Kasumi-1 (cell line): ENCODE measurements at places on chromosomes 2 and 18.
A peak's percentile ranks its signal among the peaks of the same experiment; 100 is the strongest.

DNA sequence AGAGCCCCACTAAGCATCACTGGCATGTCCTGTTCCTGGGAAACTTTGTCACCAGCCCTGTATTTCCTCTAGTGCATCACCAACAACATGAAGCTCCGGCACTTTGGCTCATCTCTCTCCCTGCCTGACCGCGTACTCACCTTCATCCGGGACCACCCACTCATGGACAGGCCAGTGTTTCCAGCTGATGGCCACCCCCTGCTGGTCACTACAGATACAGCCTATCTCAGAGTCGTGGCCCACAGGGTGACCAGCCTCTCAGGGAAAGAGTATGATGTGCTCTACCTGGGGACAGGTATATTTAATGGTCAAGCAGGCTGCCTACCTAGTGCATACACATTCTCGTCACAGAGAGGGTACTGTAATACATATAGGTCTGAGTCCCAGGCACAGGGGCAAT is 21.0 kb downstream of the SEMA4F start:
- DNase-seq = no peak

DNA sequence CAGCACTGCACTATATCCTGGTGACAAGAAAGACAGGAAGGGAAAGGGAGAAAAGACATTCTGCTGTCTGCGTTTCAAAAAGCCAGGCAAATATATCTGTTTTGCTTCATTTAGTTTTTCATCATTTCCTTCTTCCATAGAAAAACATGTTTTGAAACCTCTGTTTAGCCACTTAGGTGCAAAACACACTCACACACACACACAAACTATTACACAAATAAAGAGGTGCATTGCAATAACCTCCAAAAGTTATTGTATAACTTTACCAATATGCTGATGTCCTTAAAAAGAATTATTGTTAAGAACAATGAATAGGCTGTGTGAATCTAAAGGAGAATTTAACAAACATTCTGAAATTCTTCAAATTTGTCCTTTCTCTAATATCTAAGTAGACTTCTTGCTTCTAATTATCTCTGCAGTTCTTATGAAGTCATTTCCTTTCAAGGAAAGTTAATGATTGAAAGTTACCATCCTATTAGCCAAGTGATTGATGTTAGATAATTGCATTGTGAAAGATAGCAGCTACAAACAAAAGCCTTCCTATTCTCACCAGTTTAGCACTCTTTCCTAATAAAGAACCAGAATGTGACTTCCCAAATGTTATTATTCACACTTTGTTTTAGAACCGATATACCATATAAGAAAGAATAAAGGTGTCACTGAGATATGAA is 516.7 kb downstream of the KCNJ3 start:
- DNase-seq = no peak

- DNase-seq = no peak
Measured at GRCh38 chr18:70216788-70217187, 11.3 kb upstream of the RTTN start.

DNA sequence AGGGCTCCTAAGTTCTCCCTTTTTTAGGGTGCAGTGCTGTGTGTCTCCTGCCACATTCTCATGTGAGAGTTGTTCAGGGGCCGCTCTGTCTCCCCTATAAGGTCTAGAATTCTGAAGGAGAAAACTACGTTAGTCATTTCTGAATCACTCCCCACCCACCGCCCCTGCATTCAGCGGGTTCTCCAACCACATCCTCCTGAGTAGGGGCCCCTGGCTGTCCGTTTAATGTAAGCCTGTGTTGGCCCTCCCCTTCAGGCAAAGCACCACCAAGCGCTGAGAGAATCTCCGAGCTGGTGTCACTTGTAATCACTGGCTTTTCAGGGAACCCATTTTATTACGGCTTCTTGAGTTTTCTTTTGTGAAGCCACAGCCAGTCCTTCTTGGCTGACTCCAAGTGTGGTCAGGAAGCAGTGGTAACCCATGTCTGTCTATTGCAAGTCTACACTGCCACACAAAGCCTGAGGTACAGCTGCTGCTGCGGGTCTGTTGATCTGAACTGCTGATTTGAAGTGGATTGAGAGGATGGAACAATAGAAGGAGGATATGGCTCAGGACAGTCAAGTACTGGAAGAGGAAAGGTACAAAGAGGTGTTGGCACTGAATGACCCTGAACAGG is 16.9 kb downstream of the LCT start:
- peak; percentile 74 for DNase-seq

GRCh38 chr2:147487286-147487977 is 357.4 kb upstream of the ACVR2A start:
- no peak for DNase-seq

DNA sequence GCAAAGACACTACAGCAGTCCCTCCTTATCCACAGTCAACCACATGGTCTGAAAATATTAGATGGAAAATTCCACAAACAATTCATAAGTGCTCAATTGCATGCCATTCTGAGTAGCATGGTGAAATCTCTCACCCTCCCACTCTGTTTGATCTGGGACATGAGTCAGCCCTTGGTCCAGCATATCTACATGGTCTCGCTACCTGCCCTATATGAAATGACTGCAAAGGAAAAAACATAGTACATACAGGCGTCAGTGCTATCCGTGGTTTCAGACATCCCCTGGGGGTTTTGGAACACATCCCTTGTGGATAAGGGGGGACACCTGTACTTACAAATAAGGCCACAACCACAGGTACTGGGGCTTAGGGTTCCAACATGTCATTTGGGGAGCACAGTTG is 73.7 kb downstream of the CABLES1 start:
- no peak for DNase-seq

GRCh38 chr2:158297120-158297519 is 159.4 kb downstream of the CCDC148 start:
- DNase-seq = no peak

DNA sequence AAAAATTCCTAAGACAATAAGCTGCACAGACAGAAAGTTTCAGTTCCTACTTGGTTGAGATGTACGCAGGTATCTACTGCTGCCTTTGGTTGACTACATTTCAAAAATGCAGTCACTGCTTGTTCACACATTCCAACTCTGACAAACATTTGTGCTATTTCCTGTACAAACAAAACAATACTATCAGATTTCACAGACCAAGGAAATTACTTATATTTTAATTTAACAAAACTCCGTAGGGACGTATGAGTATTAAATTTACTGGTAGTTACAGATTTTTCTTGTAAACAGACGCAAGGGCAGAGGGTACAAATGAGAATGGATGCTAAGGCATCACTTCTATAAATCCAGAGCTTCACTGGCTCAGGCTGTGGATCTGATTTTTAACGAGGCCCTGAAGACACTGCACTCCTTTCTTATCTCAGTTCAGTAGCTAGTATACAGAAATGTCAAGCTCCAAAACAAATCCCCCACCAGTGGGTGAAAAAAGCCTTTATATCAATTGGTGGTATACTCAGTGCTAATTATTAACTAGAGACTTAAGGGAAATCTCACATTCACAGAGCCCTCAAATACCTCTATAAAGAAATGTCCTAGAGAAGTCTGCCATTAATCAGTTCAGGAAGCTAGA is 31.7 kb upstream of the TTC32 start:
- no peak for DNase-seq

DNA sequence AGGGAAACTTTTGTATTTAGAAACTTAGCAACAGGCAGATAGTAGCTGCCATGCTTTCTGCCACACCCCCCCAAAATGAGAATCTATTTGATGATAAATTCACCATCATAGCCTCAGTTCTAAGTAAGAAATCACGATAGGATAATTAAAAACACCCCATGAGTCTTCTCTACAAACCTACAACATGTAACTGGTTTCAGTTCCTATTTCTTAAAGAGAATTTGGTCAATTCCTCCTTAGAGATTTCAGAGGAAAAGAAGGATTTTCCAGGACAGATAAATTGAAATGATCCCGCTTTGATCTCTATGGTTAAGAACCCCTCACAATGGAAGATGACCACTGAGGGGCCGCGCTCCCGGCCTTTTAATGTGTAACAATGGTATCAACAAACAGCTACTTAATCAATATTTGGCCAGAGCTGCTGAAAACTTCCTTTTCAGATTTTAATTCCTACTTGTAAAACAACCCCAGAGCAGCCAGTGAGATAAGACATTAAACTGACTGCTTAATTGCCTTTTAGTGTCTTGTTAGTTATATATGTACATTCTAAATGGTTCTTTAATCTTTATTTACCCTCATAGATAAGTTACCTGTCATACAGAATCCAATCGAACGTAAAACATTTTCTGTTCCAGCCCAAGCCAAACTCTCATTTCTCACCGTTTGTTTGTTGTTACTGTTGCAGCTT is 10.1 kb downstream of the PAX3 start:
- DNase-seq = no peak

GRCh38 chr2:97965116-97965515 is 30.6 kb downstream of the TMEM131 start:
- no peak for DNase-seq

DNA sequence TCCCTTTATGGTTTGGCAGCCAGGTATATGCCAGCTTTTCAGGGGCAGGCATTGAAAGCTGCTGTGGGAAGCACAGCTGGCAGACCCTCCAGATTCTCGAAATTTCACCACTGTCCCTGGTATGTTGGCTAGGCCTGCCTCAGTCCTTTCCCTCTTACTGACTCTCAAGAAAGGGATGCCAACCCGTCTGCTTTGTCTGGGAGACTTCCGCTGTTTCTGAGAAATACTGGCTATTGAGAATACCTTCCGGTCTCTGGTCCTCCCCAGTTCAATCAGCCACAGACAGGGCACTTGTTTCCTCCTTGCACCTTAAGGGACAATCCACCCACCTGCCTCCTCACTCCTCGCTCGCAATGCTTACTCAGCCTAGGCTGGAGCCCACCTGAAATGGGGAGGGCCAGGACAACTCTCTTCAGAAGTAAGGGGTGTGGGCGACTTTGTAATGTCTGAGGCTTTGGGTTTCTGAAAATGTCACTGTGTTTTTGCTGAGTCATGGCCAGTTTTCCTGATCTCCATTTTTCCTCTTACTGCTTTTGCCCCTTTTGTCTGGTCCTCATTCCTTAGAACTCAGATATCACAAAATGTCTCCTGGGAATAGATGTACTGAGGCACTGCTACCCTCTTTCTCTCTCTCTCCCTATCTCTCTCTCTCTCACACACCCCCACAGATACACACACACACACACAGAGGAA is 571.1 kb downstream of the TNS1 start:
- no peak for DNase-seq

DNA sequence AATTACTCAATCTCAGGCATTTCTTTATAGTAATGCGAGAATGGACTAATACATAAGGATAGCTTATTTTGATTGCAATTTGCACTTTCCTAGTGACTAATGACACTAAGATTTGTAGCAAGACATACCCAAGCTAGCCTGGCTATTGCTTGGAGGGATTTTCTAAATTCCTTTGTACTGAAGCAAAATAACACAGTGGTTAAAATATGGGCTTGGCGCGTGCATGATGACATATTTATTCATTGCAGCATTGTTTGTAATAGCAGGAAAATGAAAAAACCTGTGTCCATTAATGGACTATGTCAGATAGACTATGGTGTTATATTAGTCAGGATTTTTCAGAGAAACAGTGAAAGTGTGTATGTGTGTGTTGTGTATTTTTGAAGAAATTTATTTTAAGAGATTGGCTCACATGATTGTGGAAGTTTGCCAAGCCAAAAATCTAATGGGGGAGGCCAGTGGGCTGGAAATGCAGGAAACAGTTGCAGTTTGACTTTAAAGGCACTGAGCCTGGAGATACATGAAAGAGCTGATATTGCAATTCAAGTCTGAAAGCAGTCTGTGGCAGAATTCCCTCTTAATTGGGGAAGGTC is 16.7 kb upstream of the LAPTM4A start:
- no peak for DNase-seq

DNA sequence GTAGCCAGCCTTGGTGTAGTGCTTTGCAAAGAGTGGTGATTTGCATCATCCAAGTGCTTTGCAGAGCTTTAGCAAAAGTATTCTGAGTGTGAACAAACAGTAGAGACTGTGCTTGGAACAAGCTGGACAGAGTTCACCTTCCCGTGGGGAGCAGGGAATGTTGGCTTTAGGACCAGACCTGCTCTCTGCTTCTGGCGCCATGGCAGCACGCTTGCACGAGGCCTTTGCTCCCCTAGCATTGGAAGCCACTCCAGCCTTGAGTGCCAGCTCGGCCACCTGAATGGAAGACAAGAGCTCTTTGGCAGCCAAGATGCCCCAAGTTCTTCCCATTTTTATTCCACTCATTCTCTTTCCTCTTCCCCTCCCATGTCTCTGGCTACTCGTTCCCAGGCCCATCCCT is 250.8 kb upstream of the OSR1 start:
- no peak for DNase-seq

- DNase-seq = no peak
Measured at GRCh38 chr2:239816576-239817467, 208.3 kb downstream of the NDUFA10 start.

DNA sequence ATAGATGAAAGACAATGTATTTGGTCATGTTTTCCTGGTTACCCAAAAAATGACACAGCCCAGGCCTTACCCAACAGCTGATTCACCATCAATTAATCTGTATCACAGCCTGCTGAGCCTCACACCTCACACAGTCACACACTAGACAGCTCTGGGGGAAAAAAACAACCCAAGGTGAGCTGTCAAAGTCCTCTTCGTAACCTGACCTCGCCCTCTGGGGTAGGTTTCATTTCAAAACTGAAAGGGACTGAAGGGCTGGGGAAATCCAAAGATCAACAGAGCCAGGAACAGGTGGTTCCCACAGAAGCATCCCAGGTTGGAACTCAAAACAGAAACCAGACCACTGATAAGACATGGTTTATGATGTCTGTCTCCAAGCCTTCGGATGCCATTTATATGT is 18.2 kb upstream of the PCBP1 start:
- no peak for DNase-seq

- no peak for DNase-seq
Measured at GRCh38 chr2:110804915-110805314, 72.5 kb downstream of the ACOXL start.

- no peak for DNase-seq
Measured at GRCh38 chr2:95345081-95345562, 48.0 kb downstream of the KCNIP3 start.

DNA sequence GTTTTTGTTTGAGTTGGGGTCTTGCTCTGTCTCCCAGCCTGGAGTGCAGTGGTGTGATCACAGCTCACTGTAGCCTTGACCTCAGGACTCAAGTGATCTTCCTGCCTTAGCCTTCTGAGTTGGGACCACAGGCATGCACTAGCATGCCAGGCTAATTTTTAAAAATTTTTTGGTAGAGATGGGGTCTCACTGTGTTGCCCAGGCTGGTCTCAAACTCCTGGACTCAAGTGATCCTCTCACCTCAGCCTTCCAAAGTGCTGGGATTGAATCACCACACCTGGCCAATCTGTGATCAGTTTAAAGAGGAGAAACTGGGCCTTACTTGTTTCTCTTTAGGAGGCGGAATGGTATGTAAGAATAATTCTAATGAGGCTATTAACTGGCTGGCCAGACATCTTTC is 49.9 kb downstream of the IMPA2 start:
- no peak for DNase-seq
